ENCODE measurements at places on chromosomes 16 and 17. TPM values are rescaled to one million over a fixed set of nuclear protein-coding genes. Genes with fewer than 3 reads are reported as not detected.

DNA sequence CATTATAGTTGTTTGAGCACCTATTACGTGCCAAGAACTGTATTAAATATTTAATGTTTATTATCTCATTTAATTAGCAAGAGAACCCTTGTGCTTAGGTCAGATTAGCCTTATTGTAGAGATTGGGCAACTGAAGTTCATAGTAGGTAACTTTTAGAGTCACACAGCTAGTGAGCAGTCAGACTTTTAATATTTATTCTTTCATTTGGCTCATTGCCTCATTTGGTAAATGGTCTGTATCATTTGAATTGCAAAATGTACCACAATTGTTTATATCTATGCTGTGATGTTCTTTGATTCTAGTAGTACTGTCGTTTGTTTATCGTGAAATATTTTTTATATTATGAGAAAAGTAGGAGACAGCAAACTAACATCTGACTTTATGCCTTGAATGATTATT is 7.6 kb downstream of the CLTC start:
- no peak for DNase-seq

DNA sequence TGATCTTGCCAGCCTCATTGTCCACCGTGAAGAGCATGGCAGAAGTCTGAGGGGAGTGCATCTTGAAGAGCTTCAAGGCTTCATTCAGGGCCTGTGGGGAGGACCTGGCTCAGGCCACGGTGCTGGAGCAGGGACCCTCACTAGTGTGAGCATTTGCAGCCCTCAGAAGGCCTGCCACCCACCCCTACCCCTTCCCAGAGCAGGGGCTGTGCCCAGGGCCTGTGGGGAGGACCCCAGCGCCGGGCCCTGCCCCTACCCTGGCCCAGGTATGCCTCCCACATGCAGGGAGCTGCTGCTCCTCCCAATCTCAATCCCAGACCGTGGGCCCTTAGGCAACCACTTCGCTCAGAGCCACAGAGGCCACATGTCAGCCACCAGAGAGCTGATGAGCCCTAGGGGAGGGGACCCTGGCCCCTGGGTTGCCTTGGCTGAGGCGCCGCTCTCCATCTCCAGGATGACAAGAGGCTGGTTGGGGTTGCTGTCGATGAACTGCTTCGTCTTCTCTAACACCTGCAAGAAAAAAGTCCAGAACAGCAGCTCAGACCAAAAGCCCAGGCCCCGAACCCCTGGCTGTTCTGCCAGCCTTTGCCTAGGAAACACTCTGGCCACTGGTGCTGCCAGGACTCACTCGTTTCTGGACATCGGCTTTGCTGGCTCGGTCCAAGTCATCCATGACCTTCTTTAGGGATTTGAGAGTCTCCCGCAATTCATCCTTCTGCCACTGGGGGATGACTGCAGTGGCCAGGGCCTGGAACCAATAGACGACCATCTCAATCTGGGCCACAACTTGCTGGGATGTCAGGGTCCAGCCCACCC is 1.8 kb upstream of the EXOSC6 start:
- DNase-seq: no peak

DNA sequence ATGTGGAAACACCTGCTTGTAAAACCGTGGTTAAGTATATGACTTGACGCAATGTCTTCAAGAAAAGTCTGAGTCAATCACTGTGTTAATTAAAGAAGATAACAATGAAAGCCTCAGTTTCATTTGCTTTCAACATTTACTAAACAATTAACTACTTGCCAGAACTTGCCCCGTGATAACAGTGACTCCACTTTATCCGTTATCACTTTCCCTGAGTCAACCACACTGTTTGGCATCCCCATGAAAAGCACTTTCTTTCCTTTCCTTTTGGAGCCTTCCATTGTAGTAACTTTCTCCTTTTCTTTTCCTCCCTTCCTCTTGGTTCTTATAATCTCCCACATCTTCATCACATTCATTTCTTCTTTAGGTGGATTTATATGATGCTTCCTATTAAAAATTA is 435.1 kb upstream of the GOT2 start:
- DNase-seq: no peak

Gene TMEM97
- 10.9 TPM for total RNA-seq

DNA sequence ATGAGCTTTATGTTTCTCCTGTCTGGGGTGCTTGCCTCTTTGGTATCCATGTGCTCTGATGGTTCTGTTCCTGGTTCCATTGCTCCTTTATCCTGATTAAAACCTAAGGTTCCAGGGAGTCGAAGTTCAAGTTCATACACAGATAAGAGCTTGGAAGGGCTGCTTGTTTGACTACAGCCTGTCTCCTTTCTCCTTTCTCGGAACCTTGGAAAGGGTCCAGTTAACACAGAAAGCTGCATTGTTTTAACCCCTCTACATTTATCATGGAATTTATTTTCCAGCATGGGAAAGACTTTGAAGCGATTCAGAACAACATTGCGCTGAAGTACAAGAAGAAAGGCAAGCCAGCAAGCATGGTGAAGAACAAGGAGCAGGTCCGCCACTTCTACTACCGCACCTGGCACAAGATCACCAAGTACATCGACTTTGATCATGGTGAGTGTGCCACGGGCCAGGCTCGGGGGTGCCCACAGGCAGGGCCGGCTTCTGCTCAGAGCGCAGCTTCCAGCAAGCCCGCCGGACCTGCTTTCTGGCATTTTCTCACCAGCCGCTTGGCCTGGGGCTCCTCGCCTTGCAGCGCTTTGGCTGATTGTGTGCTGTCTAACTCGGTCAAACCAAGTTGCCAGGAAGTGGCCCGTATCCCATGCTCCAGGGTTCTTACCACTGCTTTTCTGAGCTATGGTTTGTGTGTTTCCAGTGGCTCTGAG is 19.9 kb downstream of the CRAMP1 start:
- DNase-seq: no peak

Gene IGFALS
- total RNA-seq: not detected

DNA sequence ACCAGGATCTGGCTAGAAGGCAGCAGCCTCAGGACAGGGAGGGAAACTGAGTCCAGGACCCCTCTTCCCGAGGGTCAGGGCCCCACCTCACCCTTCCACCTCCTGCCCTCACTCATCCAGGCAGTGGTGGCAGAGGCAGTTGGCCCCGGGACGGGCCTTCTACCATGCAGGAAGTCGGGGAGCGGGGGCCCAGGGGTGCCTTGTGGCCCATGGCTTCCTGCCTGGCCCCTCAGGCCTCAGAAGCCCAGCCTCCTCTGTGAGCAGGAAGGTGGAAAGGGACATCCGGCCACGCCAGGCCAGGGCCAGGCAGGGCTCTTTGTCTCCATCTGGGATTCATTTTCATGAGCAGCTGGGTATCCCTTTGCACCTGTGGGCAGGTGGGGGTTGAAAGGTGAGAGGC is 58.5 kb downstream of the BAHCC1 start:
- no peak for DNase-seq

Gene MYH11
- 14.1 TPM for total RNA-seq

Gene RHBDF1
- 18.3 TPM for total RNA-seq

- no peak for DNase-seq
Measured at GRCh38 chr17:39799395-39799794, 61.7 kb downstream of the GRB7 start.

DNA sequence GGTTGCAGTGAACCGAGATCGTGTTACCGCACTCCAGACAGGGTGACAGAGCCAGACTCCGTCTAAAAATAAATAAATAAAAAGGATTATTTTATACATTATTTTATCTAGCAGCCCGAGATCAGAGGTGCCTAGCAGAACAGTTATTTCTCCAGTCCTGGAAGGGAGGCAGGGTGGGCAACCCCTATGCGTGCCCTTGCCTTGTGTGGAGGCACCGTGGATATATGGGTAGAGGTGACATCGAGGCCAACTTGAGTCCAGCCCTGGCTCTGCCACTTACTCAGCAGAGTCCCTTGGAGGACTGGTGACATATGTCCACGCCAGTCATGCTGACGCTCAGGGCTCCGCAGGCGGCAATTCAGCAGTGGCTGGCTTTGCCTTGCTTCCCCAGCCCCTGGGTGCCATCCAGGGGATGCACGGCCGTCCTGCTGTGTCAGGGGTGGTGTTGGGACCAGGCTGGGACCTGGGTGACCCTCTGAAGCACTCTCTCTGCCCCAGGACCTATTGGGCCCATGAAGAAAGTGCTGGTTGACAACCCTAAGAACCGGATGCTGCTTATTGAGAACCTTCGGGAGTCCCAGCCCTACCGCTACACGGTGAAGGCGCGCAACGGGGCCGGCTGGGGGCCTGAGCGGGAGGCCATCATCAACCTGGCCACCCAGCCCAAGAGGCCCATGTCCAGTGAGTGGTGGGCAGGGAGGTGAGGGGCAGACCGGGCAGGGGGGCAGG is 13.2 kb downstream of the GALK1 start:
- no peak for DNase-seq

GRCh38 chr17:76107509-76107908 is 3.9 kb upstream of the EXOC7 start:
- no peak for DNase-seq

DNA sequence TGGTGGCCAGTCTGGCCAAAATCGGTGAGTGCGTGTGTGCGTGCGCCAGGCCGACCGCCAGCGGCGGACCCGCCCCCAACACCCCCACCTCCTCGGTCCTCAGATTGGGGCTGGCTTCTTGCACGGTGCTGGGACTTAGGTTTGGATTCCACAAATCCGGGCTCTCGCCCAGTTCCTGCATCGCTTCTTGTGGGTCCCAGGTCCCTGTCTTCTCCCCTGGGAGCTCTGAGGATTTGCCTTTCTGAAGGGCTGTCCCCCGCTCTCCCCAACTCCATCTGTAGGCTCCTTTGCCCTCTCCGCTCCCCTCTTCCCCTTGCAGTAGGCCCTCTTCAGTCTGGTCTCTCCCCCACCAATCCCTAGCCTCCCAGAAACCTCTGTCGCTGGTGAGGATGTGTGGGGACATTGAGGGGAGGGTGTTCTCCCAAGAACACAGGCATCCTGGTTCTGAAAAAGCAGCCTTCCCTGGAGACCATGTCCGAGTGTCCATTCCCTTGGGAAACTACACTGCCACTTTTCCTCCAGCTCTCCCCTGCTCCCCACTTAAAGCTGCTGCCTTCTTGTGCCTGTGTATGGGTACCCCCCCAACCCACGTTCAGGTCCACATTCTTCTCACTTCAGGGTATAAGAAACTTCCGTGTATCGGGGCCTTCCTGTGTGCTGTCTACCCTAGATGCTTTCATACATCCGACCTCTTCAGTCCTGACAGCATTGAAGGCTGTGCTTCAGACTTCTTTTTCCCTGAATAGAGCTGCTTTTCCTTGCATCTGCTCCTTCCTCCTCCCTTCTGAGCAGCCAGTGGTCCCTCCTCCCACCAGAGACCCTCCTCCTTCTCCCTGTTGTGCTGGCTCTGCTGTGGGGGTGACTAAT is 632 bp downstream of the SLC9A5 start:
- peak; percentile 63 for DNase-seq

DNA sequence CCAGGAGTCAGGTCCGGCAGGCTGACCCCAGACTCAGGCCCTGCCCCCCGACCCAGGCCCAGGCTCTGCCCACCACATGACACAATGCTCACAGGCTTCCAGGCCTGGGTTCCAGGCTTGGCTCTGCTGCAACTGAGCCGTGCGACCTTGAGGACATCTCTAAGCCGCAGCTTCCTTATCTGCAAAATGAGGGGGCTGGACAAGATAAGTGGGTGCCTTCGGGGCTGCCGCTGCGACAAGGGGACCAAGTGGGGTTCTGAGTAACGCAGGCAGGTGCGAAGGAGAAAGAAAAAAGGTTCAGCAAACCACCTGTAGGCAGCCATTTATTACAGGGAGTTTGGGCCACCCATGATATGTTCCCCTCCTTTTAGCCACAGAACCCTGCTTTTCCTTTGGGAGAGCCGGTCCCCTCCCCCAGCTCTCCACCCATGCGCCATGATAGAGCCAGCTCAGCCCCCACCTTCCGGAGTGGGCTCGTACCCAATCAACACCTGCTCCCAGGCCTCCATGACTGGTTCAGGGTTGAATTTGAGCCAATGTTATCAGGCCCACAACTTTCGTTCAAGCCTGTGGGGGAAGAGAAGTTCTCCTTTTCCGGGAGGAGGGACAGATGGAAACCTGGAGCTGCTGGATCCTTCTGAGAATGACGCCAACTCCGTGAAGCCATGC is 38.2 kb downstream of the RTN4RL1 start:
- DNase-seq: no peak

Measured in psoas muscle (tissue), 8 donors.